ENCODE measurements at places on chromosomes 16 and 17. TPM values are rescaled to one million over a fixed set of nuclear protein-coding genes. Genes with fewer than 3 reads are reported as not detected.

Gene GRAP
- total RNA-seq = 5.1 TPM

DNA sequence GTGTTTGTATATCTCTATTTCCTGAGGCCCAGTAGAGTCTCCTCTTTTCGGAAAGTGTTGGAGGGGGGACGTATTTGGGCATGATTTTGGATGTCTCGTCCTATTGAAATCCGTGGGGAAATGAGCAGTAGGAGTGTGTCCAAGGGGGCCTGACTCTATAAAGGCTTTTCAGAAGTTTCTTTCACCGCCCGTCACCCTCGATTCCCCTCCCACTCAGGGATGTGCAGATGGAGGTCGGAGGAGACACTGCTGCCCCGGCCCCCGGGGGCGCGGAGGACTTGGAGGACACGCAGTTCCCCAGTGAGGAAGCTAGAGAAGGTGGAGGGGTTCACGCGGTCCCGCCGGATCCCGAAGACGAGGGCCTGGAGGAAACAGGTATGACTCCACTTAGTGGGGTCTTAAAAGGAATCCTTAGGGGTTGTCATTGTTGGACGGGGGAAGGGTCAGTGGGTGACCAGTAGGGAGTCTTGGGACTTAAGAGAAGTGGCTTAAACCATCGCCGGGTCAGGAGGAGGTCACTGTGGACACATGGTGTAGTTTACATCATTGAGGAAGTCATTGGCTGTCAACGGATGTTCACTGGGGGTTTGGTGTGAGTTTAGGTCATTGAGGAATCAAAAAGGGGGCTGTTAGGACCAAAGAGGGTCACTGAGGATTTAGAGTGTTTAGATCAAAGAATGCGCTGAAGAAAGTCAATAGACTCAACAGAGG, 424 bp downstream of the MON1B start:
- DNase-seq = no peak

GRCh38 chr17:59180626-59181025, 25.1 kb downstream of the PRR11 start:
- DNase-seq = no peak

- DNase-seq = no peak
Measured at GRCh38 chr16:66928702-66929388, 3.5 kb upstream of the RRAD start.

Gene ACSM2A
- total RNA-seq = 0.11 TPM

Gene SP6
- 0.22 TPM for total RNA-seq

- no peak for DNase-seq
Measured at GRCh38 chr17:65103431-65103830, 33.7 kb upstream of the RGS9 start.

Gene ITGB4
- 46.5 TPM for total RNA-seq

Gene C1QTNF1
- total RNA-seq = 9.0 TPM

- DNase-seq = no peak
Measured at GRCh38 chr17:51006601-51007000, 114.1 kb downstream of the SPAG9 start.

Gene ZSCAN10
- total RNA-seq = not detected

All from spinal cord (tissue), 10 donors.